ENCODE measurements at places on chromosomes 2 and 18.

GRCh38 chr2:202116691-202117090 is 43.6 kb downstream of the KIAA2012 start:
- DNase-seq = no peak

GRCh38 chr2:11404376-11405073 is 60.1 kb upstream of the ROCK2 start:
- DNase-seq = no peak

GRCh38 chr2:225120186-225120585 is 77.9 kb upstream of the DOCK10 start:
- DNase-seq = peak; percentile 80

DNA sequence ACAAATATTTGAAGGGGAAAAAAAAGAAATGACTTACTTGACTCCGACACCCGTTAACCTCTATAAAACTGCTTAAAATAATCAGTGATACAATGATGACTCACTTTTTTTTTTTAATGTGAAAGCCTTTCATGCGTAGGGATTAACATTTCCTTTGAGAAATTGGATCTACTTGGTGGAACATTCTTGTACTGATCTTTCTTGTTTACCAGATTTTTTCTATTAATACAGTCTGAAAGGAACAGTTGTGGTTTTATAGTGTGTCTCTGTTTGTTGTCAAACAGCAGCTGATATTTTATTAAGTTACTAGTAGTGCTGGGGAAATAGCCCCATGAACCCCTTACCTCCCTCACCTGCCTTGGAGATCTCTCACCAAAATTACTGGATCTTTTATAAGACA is 40.2 kb upstream of the NEB start:
- peak; percentile 64 for DNase-seq

GRCh38 chr2:21281791-21282514 is 158.2 kb downstream of the TDRD15 start:
- DNase-seq = no peak

DNA sequence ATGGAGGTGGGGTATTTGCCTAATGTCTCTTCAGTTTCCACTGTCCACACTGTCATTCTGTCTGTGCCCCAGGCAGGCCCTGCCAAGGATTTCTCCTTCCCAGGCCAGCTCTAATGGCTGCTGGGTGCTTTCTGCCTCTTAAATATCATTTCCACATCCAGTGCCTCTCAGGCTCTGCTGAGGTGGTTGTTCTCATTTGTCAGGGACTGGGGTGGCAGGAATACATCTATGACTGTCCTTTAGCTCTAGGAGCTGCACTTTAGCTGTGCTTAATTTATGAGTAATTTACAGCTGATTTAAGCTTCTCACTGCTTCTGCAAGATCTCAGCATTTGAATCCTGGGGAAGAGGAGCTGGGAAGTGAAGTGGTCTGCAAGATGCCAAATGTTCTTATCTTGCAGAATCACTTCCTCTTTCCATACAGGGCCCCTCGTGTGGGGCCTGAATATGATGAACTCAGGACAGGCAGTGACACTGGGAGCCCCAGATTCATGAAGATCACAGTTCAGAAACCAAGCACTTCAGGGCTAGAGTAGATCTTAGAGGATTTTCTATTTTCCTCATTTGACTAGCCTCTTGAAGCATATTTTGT is 150.2 kb downstream of the FSHR start:
- DNase-seq = no peak

DNA sequence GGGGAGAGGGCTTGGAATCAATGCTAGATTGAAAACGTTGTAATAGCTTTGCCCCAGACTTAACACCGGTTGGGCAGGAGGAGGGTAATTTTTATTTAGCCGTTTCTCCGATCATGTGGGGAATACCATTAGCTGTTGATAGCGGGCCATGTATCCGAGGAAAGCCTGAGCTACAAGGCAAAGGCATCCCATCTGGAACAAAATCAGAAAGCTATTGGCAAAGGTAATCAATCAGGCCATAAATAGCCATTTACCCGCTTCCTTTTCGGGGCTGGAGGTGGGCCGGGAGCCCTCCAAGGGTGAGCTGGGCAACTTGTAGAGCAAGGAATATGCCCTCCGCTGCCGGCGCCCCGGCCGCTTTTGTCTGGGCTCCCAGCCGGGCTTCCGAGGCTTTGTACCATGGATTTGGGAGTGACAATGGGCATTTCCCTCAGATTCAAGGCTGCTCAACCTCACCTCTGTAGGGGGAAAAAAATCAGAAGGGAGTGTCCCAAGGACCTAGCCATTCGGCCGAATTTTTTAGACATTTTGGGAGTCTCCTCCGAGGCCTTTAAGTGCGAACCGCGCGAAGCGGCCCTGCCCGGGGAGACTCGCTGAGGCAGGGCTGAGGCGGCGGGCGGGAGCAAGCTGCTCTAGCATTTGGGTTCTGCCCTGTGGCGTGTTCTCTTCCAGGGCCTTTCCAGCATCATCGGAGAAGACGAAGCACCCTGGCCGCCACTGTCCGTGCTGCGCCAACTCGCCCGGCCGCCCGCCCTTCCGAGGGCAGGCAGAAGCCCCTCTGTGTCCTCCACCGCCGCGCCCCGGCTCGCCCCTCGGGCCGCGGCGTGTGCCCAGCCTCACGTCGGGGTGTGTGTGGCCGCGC is 1.1 kb upstream of the HOXD9 start:
- no peak for DNase-seq

DNA sequence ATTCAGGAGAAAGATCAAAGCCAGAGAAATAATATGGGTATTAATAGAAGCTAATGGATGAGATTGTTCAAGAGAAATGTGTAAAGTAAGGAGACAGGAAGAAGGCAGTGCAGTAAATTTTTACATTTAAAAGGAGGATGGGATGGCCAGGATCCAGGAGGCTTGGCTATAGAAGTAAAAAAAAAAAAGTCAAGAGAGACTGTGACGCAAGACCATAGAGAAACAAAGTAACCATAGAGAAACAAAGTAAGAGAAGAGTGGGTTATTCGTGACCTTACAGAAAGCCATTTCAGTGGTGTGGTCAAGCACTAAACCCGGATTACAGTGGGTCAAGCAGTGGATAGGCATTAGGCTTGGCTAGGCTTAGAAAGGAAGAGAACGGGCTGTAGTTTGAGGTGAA is 10.5 kb upstream of the FAM171B start:
- DNase-seq = no peak

DNA sequence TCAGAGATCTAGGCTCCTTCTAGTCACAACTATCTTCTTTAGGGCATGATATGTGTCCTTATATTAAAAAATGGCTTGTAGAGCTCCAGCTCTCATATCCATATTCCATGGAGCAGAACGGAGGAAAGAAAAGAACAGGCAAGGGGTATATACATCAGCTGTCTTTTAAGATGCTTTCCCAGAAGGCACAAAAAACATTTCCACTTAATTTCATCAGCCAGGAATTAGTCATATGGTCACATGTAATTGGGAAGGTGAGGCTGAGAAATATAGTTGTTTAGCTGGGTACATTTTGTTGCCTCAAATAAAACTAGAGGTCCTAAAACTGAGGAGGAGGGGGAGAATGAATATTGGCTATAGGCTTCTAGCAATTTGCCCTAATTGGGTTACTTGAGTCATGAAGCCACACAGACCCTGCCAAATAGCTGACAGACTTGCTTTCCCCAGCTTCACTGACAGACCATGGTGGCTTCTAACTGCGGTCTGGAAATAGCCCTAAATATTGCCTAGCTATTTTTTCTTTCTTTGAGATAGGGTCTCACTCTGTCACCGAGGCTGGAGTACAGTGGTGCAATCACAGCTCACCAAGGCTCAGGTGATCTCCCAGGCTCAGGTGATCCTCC is 20.0 kb downstream of the MAIP1 start:
- peak; percentile 59 for DNase-seq

- no peak for DNase-seq
Measured at GRCh38 chr2:111666160-111666559, 217.8 kb downstream of the ANAPC1 start.

GRCh38 chr2:219186754-219187456 is 8.8 kb downstream of the RETREG2 start:
- DNase-seq = no peak

DNA sequence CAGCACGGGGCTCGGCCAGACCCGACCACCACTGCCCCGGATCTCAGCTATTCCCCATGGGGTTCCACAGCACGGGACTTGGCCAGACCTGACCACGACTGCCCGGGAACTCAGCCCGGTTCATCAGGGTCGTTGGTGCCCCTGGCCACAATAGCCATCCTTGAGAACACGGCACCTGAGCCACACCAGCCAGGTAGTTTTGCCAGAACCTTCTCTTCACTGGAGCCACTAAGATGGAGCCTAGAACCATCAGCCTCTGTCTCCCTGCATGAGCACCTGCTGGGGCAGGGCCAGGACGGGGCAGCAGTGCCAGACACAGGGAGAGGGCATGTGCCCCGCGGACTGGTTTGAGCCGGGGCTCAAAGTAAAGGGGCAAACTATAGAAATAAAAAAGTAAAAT is 11.4 kb upstream of the KCNG2 start:
- no peak for DNase-seq

GRCh38 chr2:88307817-88308216 is 137.7 kb downstream of the THNSL2 start:
- no peak for DNase-seq

DNA sequence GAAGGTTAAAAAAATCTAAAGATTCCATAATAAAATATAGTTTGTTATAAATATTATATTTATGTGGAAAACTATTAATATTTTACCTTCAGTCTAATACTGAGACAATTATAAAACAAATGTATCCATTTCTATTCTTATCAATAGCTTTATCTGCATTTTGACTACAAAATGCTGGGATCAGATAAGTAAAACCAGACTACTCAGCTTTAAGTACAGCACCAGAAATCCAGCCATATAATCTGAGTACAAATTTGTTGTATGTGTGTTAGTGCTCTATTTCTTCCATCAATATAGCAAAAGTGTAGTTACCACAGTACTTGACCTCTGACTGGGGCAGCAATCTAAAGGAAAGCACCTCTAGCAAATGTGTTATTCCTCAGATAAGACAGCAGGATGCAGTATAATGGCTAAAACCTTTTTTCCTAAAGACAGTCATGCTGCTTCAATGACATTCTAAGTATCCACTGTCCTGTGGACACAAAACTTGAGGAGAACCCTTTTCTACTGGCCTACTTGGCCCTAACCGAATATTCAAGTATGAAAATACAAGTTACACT is 68.1 kb downstream of the OLA1 start:
- no peak for DNase-seq

DNA sequence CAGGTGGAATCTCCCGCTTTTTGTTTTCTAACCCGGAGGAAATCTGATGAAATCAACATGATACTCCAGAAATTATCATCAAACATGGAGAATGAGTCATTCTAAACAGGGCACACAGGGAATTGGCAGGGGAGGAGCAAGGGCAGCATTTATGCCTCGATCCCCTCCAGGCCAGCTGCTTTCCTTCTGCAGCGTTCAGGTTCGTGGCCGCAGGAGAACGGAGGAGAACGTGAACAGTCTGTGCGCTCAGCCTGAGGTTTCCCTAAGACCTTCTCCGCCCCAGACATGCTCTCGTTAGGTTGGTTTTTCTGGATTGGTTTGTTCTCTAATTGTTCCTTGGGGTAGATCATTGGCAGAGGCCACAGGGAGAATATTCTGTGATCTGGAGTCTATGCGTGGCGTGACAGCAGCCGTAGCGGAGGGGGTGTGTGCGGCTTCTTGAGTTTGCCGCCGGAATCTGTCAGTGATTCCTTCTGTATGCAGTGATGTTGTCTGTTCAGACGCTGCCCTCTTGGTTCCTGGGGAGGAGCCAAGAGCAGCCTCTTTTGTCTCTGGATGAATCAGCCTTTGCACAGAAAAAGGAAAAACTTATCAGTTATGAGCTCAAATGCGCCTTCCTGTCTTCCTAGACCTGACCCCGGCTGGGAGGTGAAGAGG is 75.9 kb downstream of the SH3BP4 start:
- DNase-seq = peak; percentile 87

DNA sequence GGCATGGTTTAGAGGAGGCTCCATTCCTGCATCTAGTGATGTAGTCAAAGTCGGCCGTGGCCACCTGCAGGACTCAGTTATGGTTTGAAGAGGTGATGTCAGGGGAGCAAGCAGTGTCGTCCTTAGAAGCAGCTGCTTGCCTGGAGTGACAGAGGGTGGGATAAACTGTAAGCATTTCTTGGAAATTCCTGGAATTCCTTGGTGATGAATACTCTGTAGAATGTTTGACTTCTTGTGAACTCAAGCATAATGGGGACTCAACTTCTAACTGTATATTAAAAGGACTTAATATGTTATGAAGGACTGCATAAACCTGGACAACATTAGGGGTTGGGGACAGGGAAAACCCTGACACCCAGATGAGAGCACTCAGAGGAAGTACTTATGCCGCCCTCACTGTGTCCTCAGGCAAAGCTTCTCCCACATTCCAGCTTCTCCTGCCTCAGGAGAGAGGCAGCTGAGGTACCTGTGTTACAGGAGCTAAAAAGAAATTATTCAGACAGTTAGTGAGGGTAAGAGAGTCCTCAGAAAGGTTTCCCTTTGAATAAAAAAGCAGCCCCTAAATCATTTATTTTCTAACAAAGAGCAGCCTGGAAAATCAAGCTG is 459.9 kb upstream of the CELF4 start:
- peak; percentile 52 for DNase-seq

DNA sequence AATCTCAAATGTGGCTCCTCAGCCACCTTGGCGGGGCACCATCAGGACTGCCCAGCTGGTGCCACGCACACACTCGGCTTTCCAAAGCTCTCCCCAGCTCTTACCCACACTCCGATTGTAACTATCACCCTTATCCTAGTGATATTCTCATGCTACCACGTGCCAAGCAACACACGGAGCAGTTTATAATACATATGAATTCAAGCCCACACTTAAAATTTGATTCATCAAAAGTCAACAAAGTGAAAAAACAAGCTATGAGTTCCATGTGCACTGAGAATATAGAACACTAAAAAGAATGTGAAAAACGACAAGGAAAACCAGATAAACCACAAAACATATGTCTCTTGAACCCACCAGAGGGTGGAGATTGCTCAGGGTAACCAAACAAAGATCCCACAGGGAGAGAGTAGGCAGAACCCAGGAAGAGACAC is 31.6 kb downstream of the LONRF2 start:
- DNase-seq = no peak

DNA sequence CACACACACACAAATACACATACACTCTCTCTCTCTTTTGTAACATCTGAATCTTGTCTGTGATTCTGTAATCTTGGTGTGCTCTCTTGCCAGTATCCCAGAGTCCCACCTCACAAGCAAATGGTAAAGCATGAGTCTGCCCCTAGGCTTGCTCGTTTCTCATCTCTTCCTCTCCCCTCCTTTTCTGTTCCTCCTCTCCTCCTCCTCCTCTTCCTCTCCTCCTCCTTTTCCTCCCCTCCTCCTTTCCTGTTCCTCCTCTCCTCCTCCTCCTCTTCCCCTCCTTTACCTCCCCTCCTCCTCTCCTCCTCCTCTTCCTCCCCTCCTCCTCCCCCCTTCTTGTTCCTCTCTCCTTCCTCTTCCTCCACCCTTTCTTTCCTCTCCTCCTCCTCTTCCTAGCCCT is 59.0 kb downstream of the TNFRSF11A start:
- DNase-seq = no peak

Data from fibroblast of skin of back (primary cell).